ENCODE measurements at places on chromosomes 4 and X.
A peak's percentile ranks its signal among the peaks of the same experiment; 100 is the strongest.

DNA sequence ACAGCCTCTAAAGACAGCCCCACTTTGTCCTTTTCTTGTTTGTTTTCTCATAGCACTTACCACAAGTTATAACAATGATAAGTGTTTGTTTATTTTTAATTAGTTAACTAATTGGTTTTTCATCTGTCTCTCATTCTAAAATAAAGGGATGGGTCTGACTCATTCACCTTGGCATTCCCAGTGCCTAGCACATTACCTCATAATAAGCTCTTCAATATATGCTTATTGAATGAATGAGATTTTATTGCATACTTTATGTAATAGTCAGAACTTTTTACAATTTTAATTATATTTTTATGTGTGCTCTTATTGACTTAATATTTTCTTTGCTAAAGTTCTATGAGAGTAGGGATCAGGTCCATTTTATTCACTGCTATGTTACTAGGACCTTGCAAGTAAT, 22.8 kb upstream of the PRKG2 start:
- DNase-seq, result no peak

DNA sequence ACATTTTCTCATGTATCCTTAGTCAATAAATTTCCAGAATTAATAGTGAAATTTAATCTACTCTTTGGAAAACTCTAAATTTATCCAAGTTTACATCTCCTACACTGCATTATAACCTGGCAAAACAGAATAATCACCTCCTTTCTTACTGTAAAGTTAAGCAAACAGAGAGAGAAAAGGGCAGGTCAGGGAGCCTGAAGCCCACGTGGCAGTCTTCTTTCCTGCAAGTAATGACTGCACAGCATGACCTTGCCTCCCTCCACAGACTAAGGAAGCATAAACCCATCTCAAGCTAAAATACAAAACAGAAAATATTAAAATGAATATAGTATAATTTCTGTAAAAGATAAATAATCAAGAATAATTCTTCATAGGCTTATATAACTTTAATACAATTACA, 1153.0 kb downstream of the C4orf33 start:
- no peak for DNase-seq

DNA sequence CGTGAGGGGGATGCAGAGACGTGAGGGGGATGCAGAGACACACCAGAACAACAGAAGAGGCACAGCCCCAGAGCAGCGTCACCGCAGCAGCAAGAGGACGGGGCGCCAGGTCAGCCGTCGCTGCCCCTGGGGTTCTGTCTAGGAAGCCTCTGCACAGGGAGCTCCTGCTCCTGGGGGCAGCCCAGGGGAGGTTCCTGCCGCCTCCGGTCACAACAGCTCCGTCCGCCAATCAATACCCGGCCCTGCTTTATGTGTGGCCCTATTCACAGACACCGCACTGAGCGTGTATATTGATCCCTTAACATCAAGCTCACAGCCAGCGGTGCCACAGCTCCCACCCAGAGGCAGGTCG, 69.6 kb downstream of the FAM53A start:
- no peak for DNase-seq

- no peak for DNase-seq
These were observed 74.3 kb upstream of the ANXA3 start for GRCh38 chr4:78477276-78477675.

- DNase-seq, result peak; percentile 41
These were observed 763.8 kb upstream of the AADAT start for GRCh38 chr4:170853422-170854021.

DNA sequence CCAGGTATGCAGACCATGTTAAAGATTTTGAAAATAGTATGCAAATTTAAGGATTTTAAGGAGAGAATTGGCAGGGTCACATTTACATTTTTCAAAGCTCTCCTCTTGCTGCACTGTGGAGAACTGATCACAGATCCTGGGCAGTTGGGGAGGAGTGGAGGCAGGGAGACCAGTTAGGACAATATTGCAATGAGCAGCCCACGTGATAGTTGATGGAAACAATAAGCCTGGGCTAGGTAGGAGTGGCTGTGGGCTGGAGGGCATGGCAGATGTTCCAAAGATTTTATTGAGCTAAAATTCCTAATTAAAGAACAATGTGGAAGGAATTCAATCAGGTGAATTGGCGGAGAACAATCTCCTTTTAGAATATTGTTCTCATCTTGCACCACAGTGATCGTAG, 50.6 kb downstream of the ENPEP start:
- DNase-seq, result no peak

DNA sequence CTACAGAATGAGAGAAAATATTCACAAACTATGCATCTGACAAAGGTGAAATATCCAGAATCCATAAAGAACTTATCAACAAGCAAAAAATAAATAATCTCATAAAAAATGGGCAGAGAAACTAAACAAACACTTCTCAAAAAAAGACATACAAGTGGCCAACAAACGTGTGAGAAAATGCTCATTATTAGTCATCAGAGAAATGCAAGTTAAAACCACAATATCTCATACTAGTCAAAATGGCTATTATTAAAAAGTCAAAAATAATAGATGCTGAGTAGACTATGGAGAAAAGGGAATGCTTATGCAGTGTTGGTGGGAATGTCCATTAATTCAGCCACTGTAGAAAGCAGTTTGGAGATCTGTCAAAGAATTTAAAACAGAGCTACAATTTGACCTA, 533.3 kb downstream of the TMA16 start:
- no peak for DNase-seq

Data from stimulated activated CD8-positive, alpha-beta memory T cell treated with anti-CD3 and anti-CD28 coated beads, Interleukin-4, amount 100 ng/mL, for 48 hours (primary cell).